ENCODE measurements at places on chromosomes 11 and 22.

GRCh38 chr22:18077087-18077638 lies 627 bp upstream of the PEX26 start:
- no peak for DNase-seq

DNA sequence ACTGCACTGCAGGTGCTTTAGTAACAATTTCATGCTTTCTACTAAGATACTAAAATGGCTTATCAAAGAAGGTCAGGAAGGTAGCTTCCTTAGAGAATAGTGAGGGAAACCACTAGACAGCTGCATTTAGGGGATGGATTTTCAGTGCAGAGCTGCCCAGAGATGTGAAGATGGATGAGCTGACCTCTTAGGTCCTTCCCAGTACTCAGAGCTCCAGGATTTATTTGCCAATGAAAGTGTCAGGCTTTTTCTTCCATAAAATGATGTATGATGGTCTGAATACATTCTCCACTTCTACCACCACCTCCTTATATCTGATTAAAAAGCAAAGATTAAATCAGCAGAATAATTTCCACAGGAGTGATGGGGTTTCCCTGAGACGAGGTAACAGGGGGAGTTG lies 35.0 kb downstream of the SC5D start:
- DNase-seq: no peak

DNA sequence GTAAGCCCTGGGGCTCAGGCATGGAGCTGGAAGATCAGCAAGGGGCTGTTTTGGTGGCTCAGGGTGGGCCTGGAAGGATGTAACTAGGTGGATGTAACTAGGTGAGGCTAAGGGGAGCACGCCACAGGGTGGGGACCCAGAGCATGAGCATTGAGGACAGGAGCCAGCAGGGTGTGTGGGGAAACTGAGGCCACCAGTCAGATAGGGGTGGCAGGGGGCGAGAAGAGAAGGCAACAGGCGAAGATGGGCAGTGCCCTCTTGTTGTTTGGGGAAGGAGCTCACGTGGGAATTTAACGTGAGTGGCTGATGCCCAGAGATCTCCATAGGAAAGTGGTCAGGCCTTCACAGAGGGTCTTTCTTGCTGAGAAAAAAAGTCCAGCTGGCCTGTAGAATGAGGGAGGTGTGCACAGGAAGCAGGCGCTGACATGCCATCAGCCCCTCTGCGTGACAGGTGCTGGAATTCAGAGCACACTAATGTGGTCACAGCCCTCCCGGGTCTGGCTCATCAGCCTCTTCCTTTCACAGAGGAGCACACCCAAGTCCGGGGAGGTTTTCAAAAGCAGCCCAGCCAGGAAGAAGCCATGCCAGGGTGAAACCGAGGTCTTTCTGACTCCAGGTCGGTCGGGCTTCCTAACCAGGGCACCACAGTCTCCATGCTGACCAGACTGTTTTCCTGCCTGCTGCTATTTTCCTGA lies 54.6 kb upstream of the PAX6 start:
- no peak for DNase-seq

DNA sequence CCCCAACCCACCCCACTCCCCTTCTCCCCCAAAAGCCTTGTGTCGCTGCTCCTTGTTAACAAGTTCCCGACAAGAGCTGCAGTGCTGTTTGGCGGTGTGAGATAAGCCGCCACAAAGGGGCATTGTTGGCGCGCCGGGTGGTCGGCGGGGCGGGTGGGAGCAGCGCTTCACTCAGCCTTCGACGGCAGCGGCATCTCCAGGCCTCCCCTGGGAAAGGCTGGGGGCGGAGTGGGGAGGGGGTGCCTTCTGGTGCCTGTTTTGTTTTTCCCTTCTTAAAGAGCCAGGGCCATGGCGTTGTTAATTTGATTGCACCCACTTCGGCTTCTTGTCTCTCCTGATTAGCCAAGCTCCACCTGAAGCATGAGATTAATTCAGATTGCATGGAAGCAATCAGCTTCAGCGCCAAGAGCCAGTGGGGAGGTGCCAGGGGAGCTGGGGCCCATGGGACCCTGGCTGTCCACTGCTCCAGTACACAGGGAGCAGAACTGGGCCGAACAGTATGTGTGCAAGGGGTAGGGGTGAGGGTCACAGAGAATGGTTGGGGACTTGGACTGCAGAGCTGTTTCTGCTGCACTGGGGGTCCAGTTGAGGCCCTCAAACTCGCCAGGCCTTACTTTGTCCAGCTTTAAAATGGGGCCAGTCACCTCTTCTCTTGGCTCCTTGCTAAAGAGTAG lies 165.1 kb downstream of the CEP164 start:
- no peak for DNase-seq

GRCh38 chr11:72573072-72573854 lies 101.0 kb downstream of the PDE2A start:
- DNase-seq: peak; percentile 61

- peak; percentile 95 for DNase-seq
These were observed 14.5 kb downstream of the SERPINH1 start for GRCh38 chr11:75576499-75576918.

- no peak for DNase-seq
These were observed 18.0 kb downstream of the PPP2R1B start for GRCh38 chr11:111748035-111748804.

GRCh38 chr11:72236774-72237111 lies 7.2 kb downstream of the PHOX2A start:
- no peak for DNase-seq

DNA sequence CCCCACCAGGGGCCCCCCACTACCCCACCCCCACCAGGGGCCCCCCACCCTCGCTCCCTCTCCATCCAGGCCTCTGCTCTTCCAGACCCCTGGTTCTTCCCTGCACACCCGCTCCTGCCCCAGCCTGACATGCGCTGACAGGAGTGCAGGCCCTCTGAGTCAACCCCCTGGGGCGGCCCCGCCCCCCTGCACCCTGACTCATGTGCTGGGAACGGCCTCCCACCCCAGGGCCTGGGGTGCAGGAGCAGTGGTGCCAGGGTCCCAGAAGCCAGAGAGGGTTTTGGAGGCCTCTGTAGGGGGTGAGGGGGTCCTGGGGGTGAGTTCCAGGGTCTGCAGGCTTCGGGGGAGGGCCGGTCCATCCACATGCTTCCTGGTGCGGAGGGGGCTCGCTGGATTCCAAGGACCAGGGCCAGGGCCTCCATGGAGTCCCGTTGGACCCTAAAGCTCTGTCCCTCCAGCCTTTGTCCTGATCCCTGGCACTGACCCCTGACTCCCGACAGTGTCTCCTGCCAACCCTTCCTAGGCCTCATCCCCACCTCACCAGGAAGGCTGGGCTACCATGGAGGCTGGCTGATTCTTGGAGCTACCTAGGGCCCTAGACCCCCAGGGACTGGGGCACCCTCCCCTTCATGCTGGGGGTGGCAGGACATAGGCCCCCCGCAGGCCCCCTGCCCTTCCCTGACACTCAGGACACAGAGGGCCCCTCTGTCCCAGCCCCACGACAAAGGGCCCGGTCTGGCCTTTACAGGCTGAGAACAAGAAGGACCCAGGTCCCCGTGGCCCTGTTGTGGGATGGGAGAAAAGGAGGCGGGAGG lies 583 bp upstream of the PKP3 start:
- DNase-seq: no peak

GRCh38 chr22:39994041-39994565 lies 651 bp upstream of the FAM83F start:
- DNase-seq: no peak

DNA sequence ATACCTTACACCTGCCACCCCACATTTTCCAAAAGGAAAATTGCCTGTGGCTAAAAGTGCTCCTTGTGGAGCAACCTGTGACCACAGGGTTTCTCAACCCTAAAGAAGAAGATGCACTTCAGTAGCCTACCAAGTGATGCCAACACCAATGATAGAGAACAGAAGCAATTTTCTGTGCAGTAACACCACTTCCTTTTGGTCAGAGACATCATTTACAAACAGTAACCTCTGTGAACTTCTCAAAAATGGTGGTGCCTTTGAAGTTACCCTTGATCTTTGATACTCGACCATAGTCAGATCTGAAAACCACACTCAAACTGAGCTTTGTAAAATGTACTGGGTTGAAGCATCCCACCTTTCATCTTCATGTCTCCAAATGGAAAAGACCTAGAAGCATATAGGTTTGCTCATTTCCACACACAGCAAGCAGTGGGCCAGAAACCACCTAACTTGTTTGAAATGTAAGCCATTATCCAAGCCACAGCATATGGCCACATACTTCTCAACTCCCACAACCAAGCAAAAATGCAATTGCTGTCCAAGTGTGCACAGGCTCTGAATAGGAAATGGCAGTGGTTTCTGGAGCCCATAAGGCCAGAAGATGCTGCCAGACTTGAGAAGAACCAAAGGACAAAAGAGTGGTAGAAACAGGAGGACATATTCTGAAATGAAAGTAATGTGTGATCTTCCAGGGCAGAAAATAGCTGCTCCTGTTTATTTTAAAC lies 24.3 kb downstream of the MPPED2 start:
- DNase-seq: no peak

DNA sequence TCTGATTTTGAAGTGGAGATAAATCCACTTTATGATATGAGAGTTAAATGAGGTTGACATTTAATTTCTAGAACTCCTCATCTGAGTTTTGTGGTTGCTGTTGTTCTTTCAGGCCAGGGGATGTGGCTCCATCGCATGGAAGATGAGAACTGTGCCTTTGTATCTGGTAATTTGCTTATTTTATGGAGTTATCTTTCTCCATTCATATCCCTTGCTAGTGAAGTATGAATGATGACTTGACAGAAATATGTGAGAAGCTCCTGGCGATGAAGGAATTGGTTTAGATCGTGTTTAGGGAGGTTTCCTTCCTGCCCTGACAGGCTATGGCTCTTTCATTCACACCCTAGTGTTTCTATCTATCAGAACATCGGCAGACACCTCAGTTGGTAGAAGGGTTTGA lies 393.7 kb downstream of the ETS1 start:
- DNase-seq: no peak

DNA sequence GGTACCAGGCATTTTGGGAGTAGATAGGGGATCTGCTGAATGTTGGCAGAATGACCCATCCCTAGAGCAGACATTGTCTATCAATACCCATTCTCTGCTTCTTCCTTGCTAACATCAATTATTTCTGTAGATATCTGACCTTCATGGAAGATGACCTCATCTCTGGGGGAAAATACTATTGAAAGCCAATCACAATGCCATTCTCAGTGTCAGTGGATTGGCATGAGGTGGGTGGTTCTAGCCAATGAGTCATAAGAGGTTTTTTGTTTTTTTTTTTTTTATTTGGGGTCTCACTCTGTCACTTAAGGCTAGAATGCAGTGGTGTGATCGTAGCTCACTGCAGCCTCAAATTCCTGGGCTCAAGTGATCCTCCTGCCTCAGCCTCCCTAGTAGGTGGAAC lies 42.5 kb downstream of the SNX19 start:
- DNase-seq: no peak

- DNase-seq: no peak
These were observed 2.6 kb downstream of the SPDYC start for GRCh38 chr11:65172600-65172999.

DNA sequence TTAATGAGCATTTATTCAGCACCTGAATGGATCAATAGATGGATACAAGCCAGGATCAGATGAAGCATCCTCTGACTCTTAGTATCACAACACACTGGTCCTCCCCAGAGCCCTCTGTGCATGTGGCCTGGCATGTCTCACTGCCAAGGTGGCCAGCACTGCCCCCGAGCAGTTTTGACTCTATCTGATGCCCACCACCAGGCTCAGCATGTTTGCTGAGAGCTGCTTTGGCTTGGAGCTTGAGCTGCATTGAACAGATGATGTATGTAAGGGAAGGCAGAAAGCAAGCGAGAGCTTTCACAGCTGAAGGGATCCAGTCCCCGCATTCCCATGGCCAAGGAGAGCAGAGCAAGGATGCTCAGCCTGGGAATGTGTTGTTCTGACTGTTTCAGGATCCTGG lies 320.3 kb downstream of the BUD13 start:
- no peak for DNase-seq

DNA sequence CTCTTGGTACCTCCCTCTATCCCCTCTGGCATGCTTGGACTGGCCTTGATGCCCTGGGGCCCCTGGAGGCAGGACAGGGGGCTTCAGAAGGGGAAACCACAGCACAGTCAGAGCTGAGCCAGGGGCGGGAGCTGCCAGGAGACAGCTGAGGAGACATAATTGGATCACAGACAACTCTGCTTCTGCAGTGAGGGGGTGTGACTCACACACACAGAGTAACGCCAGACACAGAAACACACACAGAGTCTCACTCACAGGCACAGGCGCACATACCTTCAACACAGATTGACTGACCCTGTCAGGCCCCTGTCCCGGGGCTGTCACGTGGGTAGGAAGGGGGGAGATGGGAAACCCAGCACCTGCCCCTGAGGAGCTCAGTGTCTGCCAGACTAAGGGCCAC lies 20.6 kb downstream of the STARD10 start:
- DNase-seq: peak; percentile 40

- DNase-seq: no peak
These were observed 32.7 kb downstream of the BRSK2 start for GRCh38 chr11:1422481-1422880.

- peak; percentile 80 for DNase-seq
These were observed 599 bp downstream of the NPTXR start for GRCh38 chr22:38843201-38843656.

- DNase-seq: no peak
These were observed 4.0 kb downstream of the OR51E1 start for GRCh38 chr11:4647766-4648165.

GRCh38 chr11:7473717-7474116 lies 11.6 kb upstream of the OLFML1 start:
- DNase-seq: no peak

DNA sequence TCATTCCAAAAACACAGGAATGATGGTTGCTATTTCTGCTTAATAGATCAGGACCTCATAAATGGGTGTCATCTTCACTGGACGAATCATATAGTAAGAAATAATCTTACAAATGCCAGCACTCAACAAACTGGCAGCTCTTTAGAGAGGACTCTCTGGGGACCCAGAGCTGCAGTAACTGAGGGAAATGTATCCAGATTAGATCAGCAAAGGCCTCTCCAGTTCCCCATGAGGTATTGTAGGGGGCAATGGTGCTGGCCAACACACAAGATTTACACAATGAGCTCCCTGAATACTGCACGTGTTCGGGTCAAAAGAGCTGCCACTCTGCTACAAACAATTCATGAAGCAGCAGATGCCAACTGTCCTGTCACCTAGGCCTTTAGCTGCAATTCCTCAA lies 110.2 kb downstream of the RBFOX2 start:
- DNase-seq: no peak

DNA sequence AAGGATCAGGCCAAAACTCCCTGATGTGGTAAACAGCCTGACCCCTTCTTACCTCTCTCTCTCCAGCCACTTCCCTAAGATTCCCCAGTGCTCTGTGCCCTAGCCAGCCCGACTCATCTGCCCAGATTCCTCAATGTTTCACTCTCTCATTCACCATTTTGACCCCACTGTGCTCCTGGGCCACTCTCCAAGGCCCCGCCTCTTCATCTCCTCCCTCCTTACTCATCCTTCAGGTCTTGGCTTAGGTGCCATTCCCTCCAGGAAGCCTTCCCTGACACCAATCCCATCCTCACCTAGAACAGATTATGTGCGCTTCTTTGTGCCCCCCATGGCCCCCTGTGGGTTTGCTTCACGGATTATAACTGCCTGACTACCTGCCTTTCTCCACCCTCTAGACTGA lies 13.2 kb downstream of the SLC43A3 start:
- DNase-seq: no peak

Data from suppressor macrophage (primary cell).